SK-MEL-5 (cell line): ENCODE measurements at places on chromosomes 2 and 18. TPM values are rescaled to one million over a fixed set of nuclear protein-coding genes. Genes with fewer than 3 reads are reported as not detected.

GRCh38 chr2:223815186-223815883 lies 22.0 kb downstream of the AP1S3 start:
- DNase-seq: peak; percentile 30

DNA sequence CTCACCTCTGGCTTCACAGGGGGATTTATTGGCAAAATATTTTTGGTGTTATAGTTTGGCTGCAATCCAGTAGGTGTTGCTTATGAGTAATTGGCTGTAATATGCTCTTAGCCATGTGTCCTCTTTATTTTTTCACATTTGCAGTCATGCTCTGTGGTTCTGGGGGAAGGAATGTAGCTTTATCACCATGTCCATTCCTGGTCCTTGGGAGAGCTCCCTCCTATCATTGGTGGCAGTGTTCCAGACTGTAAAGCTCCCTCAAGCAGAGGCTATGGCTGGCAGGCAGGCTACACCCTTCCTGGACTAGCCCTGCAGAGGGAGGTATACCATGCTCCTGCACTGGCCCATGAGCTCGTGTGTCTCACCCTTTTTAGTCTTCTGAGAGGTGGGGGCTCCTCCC lies 120.0 kb upstream of the FSIP2 start:
- DNase-seq: no peak

- no peak for DNase-seq
Measured at GRCh38 chr2:85308201-85308600, 19.6 kb downstream of the TGOLN2 start.

The CYP27A1 gene
- total RNA-seq: 57.1 and 61.8 TPM in 2 replicates

The MYO5B gene
- 0.48 and 0.66 TPM in 2 replicates for total RNA-seq

GRCh38 chr18:47143899-47144485 lies 6.3 kb downstream of the HDHD2 start:
- no peak for DNase-seq

The ZNF804A gene
- not detected in 2 replicates for total RNA-seq

The GKN1 gene
- not detected in 2 replicates for total RNA-seq

GRCh38 chr18:6951336-6952090 lies 166.1 kb downstream of the LAMA1 start:
- no peak for DNase-seq

The TMEM169 gene
- total RNA-seq: 0.16 and 0.67 TPM in 2 replicates

DNA sequence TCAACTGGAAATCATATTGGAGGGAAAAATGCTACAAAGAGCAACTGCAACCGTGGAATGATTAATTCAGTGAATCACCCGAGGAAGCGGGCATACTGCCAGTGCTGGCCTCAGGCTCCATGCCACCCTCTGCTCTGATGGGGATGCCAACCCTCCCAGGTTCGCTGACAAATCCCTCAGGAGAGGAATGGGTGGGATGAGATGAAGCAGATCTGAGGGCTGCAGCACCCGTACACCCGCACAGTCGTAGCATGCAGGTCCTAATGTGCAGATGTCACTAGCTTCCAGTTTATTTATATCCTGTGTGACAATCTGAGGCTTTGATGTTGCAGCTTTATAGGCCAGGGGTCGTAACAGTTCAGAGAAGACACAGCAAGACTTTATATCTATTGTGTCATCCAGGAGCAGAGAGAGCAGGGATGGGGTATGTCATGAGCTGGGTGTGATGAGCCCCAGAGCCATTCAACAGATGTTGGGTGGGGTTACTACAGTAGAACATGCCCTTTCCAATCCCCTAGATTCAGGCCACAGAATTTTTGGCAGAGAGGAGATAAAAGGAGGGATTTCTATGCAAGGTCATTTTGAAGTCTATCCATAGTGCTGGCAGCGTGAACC lies 44.6 kb downstream of the DPP4 start:
- no peak for DNase-seq

The DNER gene
- 32.9 and 34.3 TPM in 2 replicates for total RNA-seq

DNA sequence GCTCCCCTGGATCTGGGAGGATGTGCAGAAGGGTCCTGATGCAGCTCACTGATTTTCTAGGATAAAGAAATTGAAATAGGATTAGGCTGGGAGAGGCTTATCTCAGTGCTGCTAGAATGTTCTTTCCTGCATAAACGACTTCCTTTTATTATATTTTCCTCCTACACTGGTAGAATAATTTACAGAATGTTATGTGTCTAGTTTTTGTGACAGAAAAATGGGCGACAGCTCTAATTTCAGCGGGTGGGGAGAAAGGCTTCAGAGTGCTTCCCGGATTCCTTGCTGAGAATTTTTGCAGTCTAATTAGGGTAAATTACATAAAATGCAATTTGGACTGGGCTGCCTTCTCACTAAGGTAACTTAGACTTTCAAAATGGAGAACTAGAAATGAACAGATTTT lies 66.2 kb downstream of the SKA1 start:
- DNase-seq: no peak

DNA sequence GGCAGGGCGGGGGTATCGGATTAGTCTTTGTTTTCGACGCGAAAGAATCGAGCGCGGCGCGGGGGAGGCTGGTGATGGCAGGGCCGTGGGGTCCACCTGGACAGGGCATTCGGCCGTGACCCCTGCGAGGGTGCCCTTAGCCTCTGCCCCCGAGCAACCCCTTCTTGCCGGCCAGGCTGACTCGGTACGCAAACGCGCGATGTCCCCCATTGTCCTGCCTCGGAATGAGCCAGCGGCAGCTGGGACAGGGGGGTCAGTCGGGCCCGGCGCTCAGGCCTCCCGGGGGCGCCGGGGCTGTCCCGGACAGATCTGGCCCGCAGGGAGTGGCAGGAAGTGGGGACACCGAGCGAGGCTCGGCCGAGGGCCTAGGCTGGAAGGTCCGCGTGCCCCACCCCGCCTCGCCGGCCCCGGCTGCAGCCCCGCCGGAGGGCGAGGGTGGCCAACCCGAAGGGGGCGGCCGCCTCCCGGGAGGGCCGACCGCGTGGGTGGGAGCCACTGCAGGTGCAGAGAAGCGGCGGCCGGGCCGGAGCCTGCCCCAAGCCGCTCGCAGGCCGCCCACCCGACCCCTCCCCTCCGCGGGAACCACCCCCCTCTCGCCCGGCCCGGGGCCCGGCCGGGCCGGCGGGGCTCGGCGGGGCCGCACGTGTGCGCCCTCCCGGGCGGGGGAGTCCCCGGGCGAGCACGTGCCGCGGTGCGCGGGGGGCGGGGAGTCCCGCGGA lies at the start of gene TET3:
Gene TET3, plus strand, starts transcription at position 708 of the 719 bp plus-strand sequence. CDS start 1,494 bp downstream, outside the sequence.
- no peak for DNase-seq

The HPCAL1 gene
- total RNA-seq: 30.5 and 31.7 TPM in 2 replicates

DNA sequence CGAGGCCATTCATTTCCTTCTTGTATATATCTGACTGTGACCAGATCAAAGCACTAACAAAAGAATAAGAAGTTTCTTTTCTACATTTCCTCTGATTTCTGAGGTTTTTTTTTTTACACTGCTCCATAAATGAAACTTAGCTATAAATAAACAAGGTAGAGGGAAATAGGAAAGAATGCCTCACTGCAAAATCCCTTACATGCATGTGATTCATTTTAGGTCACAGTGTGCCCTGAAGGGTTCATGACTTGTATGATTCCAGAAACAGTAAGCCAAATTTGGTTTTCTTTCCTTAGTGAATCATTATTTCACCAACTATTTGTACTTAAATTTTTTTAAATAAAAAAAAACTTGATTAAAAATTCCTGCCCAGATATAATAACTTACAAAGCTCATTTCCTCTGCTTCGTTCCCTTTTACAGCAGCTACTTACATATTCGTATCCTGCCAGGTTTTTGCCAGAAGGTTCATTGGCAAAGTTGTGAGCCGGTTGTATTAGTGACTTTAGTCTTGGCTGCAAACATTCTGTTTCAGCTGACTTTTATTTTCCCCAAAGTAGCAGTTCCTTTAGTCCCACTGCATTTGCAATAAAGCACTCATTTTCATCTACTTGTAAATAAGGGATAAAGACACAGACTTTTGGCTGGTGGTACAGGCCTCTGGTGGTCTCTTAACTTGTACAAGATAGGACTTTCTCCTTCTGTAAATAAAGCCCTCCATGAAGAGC lies 58.6 kb downstream of the LRP2 start:
- no peak for DNase-seq

DNA sequence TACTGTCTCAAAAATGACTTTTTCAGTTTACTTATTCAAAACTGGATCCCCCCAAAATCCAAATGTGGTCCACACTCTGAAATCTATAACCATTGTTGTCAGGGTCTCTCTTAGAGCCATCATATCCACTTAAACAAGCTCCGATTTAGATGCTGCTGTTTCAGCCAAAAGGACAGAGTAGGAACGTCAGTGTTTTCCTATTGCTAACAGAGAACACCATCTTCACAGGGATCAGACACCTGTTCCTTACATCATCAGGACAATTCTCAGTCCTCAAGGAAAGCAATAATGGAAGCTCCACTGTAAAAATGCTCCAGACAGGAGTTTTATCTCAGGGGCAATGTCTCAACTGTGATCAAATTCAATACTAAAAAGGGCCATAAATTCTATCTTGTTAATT lies 155.4 kb downstream of the STK39 start:
- DNase-seq: no peak

- DNase-seq: no peak
Measured at GRCh38 chr2:12194968-12195367, 448.5 kb downstream of the LPIN1 start.

DNA sequence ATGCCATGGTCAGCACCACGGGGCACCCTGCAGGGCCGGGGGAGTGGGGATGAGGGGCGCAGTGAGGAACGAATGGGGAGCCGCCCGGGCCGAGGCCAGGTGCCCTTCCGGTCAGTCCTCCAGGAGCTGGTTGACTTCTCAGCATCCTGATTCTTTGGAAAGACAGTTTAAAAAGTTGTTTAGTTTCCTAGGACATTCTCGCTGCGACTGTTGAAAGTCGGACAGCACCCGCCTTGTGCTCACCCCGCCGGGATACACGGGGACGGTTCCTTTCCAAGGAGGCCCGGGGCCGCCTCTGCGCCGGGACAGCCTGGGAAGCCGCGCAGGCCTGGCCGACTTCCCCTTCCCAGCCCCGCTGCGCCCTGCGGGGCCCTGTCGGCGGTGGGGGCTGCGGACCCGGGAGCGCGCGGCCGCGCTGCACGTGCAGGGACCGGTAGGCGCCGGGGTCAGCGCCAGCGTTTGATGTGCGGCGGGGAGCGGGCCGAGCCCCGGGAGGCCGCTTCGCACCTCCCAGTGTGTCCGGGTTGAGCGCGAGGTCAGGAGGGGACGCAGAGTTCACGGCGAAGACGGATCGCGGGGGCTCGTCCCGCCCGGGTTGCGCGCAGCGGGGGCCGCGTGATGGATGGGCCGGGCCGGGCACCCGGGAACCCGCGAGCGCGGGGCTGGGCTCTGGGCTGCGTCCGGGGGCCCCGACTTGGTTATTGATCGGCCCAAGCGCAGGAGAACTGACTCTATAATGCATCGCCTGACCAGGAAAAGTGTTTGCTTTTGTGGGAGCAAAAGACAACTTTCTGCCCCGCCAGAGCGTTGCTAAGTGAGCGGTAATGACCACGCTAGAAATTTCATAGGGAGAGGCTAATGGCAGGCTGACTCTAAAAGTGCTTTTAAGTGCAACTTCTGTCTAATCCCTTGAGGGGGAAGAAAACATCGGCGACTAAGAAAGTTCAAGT lies 28.0 kb upstream of the SMIM21 start:
- no peak for DNase-seq

DNA sequence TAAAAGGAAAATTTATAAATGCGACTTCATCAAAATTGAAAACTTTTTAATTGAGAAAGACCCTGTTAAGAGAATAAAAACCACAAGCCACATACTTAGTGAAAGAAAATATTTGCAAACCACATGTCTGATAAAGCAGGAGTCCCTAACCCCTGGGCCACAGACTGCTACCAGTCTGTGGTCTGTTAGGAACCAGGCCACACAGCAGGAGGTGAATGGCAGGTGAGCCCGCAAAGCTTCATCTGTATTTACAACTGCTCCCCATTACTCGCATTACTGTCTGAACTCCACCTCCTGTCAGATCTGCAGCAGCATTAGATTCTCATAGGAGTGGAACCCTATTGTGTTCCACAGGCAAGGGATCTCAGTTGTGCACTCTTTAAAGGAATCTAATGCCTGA lies 95.5 kb upstream of the CRACDL start:
- DNase-seq: no peak

The TFCP2L1 gene
- 0.08 and 0.13 TPM in 2 replicates for total RNA-seq

The DAW1 gene
- 0.08 TPM in 1 of 2 replicates, not detected in the other for total RNA-seq

The ATP6V1B1 gene
- total RNA-seq: 2.5 TPM in 1 of 2 replicates, not detected in the other

GRCh38 chr18:35694808-35695207 lies 113.3 kb downstream of the GALNT1 start:
- no peak for DNase-seq

The DNAH7 gene
- 0.37 and 0.45 TPM in 2 replicates for total RNA-seq

The BUB1 gene
- 51.9 and 52.6 TPM in 2 replicates for total RNA-seq
